Lung (tissue), 17 donors: ENCODE measurements at places on chromosomes 6 and 20.
A peak's percentile ranks its signal among the peaks of the same experiment; 100 is the strongest.

GRCh38 chr6:47655719-47656595, 42.4 kb upstream of the ADGRF4 start:
- DNase-seq, result no peak

DNA sequence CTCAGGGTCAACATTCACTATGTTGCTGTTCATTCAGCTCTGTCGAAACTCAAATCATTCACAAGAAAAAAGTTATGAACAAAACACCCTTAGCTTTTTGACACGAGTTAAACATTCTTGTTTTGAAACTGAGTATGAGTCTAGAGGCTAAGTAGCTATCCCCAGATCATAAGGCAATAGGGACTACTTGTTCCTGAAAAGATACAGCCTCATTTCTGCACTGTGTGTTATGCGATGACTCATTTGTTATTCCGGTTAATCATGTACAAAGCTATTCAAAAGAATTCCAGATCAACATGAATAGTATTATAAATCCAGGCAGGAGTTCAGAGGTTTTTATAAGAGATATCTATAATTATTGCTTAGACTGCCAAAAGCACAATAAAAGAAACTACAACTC, 908.0 kb downstream of the QKI start:
- DNase-seq, result no peak

GRCh38 chr6:20227350-20227749, 15.1 kb upstream of the MBOAT1 start:
- DNase-seq, result no peak

DNA sequence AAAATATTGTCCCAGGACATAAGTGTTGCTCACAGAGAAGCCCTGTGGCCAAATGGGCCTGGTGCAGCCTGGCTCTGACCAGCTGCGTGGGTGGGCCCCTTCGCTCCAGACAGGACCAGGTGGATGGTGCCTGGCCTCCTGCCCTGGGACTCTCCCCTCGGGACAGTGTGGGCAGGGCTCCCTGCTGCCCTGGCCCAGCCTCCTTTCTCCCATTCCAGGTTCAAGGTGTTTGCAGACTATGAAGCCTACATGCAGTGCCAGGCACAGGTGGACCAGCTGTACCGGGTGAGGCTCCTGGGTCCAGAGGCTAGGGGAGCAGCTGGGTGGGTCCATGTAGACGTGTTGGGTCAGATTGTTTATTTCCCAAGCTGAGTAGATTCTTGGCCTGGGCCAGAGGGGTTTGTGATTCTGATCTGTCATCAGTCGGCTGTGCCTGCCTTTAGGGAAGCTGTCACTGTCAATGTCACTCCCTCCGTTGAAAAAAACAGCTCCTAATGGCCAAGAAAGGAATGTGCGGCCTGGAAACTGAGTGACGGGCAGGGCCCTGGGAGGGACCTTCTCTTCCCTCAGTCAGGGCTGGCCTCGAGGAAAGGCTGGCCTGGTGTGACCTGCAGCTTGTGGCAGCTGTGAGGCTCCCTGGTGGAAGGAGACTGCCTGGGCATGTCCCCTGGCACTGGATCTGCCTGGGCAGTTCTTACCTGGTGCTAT, 47.7 kb downstream of the PYGB start:
- no peak for DNase-seq

DNA sequence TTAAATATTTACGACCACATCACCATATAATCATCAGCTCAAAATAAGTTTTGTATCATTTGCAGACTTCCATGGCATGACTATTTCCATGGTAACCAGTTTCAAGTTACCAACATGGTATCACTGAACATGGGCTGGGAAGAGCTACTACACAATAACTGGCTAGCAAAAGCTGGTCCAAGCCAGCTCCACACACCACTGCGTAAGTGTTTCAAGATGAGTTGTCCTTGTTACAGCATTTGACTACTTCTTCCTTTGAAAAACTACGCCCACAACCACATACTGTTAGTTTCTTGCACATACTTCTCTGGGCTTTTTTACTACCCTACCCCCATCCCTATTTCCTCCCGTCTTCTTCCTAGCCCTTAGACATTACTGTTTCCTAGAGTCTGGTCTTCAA, 8.5 kb downstream of the CD164 start:
- DNase-seq, result no peak

- no peak for DNase-seq
These were observed 234.6 kb downstream of the ANKRD60 start for GRCh38 chr20:57993716-57994431.

GRCh38 chr20:37331060-37331857, 14.7 kb upstream of the SRC start:
- DNase-seq, result no peak

DNA sequence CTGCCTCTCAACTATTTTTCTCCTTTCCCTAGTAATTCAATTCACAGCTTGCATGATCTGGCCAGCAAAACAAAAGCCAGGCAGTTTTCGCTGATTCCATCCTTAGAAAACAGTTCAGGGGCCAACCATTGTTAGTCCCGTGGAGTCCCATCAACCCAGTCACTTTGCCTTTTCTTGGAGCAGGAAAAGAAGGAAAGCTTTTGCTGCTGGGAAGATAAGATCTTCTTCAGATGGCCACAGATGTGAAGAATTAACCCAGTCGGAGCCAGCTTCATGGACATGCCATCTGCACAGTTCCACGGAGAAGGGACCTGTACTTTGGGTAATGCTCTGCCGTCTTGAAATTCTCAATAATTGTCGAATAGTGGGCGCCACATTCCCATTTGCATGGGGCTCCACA, 76.9 kb upstream of the TSHZ2 start:
- peak; percentile 61 for DNase-seq

GRCh38 chr6:155398701-155399061, 57.0 kb downstream of the NOX3 start:
- no peak for DNase-seq

- no peak for DNase-seq
These were observed 85.3 kb downstream of the NKAIN2 start for GRCh38 chr6:123888771-123889513.

- no peak for DNase-seq
These were observed 983.5 kb downstream of the EYS start for GRCh38 chr6:64723327-64724058.

- DNase-seq, result no peak
These were observed 102.0 kb upstream of the RUNX2 start for GRCh38 chr6:45226081-45226480.

GRCh38 chr20:41645372-41645771, 27.2 kb upstream of the CHD6 start:
- DNase-seq, result no peak
